ENCODE measurements at places on chromosomes 4 and X.

DNA sequence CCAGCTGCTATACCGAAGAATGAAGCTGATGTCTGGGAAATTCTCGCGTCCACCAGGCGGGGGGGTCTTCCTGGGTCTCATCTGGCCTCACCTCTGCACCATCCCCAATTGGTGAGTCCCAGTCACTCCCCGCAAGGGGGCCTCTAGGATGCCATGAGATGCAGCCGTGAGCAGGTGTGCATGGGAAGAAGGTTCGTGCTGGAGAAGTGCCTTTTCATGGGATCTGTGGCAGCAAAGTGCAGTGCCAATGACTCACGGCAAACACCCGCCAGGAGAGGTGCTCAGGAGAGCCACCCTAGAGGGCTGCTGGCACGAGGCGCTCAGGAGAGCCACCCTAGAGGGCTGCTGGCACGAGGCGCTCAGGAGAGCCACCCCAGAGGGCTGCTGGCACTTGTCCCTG lies 55.1 kb downstream of the CPZ start:
- DNase-seq, result no peak

DNA sequence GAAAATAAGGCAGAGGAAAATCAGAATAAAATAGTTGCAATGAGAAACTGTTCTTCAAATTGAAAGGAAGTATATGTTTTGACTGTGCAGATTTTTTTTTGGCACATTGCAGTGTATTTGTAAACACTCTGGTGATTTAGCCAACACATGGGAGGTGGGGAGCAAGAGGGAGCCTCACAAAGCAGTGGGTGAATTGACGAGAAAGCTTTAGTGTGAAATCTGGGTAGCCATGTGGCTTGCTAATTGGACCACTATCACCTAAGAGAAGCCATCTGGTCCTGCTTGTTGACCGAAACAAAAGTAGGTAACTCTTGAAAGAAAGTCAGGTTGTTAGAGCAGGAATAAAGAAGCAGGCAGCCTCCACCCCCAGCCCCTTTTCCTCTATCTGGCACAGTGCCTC lies 10.4 kb downstream of the CLCN5 start:
- no peak for DNase-seq

DNA sequence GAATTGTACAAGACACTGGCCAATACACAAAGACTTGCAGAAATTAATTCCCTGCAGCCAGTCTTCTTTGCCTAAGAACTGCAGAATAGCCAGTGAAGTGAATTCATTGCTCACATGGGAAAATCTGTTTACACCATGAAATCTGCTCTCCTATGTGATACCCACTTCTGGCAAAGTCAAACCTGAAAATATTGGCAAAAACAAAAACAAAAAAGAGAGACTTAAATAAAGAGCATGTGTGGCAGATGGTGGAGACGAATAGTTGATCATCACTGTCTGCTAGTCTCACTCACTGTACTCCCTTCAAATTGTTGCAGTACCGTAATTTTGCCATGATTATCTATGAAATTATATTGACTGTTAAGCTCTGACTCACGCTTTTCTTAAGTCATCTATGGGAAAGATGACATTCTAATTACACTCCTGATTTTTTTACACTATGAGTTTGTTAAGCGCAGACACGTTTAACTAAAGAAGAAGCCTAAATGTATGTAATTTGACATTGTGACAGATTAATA lies 406.8 kb downstream of the PCDH7 start:
- DNase-seq, result no peak

GRCh38 chrX:72382202-72382595 lies 76.5 kb upstream of the CITED1 start:
- DNase-seq, result no peak

GRCh38 chr4:51885363-51885762 lies 42.4 kb downstream of the DCUN1D4 start:
- DNase-seq, result peak; percentile 9

GRCh38 chr4:62087706-62088105 lies 887.6 kb downstream of the ADGRL3 start:
- no peak for DNase-seq

DNA sequence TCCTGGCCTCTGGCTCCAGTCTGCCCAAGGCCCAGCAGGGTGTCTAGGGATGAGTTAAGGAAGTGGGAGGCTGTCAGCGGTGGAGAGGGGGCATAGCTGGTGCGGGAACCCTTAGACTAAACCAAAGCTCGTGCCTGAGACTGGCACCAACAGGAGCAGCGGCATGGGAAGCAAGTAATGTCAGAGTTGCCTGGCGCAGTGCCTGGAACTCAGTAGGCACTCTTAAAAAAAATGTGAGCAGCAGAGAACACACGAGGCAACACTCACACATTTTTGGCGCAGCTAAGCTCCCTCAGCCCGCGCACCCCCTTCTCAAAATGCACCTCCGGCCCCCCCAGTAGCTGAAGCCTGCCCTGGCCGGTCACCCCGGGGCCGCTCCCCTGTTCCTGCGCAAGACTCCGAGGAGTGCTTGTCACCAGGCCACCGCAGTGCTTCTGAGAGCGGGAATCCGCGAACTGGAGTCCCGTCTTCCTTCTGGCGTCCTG lies 583 bp downstream of the GABRE start:
- DNase-seq, result peak; percentile 14

GRCh38 chr4:55752810-55753209 lies 66.8 kb upstream of the EXOC1L start:
- no peak for DNase-seq

DNA sequence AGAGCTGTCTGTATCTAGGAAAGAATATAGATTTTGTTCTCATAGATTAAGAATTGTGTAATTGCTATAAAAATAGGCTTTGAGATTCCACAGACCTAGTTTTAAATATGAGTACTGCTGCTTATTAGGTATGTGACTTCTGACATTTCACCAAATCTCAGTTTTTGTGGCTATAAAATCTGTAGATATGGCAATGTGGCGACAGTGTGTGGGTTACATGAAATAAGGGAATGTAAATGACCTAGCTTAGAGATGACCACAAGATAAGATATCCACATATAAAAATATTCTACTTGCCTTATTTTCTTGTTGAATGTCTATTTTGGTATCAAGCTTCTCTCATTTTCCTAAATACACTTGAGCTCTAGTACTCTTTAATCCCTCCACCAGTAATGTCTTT lies 193.8 kb downstream of the UNC5C start:
- DNase-seq, result no peak
